Neural crest cell (in vitro differentiated cells): ENCODE measurements at places on chromosomes 1 and 21.

- no peak for DNase-seq
Measured at GRCh38 chr1:97243973-97244560, 522.5 kb downstream of the PTBP2 start.

- DNase-seq: peak; percentile 70
Measured at GRCh38 chr1:94247138-94248094, 10.0 kb upstream of the ARHGAP29 start.

DNA sequence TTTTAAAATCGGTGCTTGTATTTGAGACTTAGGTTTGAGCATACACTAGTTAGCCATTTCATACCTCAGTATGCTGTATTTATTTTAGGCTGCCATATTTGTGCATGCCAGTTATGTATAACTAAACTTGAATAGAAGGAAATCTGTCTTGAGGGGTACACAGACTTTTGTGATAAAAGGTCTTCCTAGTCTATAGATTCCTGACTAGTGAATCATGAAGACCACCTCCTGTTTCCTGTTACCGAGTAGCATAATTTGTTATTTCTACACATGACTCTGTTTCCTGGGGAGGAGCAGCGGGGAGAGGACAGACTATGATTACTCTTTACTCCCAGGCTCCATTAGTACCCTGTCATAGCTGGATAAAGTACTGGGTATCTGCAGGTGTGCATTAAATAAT lies 316.8 kb upstream of the SNX7 start:
- DNase-seq: no peak

GRCh38 chr1:186655876-186656275 lies 24.3 kb downstream of the PTGS2 start:
- no peak for DNase-seq

DNA sequence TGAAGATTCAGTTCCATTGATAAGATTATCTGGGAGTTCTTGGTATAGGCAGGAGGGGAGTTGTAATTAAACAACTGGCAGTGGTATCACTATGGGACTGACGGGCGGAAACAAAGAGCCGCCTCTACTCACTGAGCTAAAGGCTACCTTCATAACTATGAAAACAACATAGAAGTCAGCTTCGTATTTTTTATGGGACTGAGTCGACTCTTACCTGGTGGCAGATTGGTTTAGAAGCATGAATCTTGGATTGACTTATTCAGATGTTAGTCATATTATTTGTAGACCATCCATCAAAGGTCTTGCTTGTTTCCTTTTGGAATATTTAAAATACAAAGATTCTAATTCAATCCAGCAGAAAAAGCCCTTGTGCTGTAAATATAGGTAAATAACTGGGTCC lies 6.3 kb upstream of the HHIPL2 start:
- no peak for DNase-seq

GRCh38 chr1:212283741-212284140 lies 1.5 kb upstream of the PPP2R5A start:
- no peak for DNase-seq

GRCh38 chr1:236692128-236692527 lies 5.8 kb downstream of the ACTN2 start:
- DNase-seq: no peak
